Right renal cortex interstitium (tissue), 3 donors: ENCODE measurements at places on chromosomes 7 and 10. TPM values are rescaled to one million over a fixed set of nuclear protein-coding genes. Genes with fewer than 3 reads are reported as not detected.

Gene BMPER
- 14.7 TPM for polyA plus RNA-seq

DNA sequence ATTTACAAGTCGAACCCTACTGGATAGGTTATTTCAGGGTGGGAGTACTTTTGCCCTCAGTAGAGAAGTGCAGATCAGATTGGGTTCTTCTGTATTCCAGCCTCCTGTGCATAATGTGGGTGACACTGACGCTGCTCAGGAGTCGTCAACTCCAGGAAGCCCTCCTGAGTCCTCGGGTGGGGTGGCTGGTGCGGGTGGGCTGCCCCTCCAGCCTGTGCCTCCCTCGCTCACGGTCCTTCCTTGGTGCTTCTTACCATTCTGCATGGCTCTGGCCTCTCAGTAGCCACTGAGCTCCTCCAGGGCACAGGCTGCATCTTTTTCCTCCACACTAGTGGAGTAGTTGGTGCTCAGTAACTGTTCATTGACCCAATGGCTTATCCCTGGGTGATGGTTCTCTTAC is 4.3 kb downstream of the CDH23 start:
- DNase-seq = no peak

DNA sequence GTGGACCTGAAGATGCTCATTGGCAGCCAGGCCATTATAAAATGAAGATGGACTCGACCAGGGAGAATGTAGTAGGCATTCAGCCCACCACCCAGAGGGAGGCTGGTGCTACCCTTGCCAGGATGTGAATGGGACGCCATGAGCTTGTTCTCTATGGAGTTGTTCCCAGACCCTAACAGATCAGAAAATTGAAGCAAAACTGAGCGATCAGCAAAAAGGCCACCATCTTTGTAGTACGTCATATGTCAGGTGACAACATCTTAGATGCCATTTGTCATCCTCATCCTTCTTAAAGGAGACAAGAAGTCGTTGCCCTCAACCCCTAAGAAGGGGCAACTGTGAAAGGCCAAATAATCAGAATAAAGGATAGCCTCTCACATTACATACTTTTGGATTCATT is 61.7 kb downstream of the DOCK1 start:
- DNase-seq = no peak

DNA sequence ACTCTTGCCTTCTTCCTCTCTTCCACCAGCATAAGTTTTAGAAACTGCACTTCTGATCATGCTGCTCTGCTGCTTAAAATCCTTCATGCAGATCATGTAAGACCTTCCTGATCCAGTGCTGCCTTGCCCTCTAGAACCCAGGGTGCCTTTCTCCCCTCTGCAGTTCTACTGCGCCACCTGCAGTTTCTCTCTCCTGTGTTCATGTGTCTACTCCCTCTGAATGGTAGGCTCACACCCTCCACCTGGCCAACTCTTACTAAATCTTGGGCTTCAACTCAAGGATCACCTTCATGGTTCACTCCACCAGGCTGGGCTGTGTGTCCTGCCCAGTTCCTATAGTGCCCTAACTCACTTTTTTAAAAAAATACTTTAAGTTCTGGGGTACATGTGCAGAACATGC is 174.6 kb upstream of the ITGB1 start:
- DNase-seq = no peak

Gene KLF14
- 0.37 TPM for polyA plus RNA-seq

Gene TMEM26
- 6.3 TPM for polyA plus RNA-seq

DNA sequence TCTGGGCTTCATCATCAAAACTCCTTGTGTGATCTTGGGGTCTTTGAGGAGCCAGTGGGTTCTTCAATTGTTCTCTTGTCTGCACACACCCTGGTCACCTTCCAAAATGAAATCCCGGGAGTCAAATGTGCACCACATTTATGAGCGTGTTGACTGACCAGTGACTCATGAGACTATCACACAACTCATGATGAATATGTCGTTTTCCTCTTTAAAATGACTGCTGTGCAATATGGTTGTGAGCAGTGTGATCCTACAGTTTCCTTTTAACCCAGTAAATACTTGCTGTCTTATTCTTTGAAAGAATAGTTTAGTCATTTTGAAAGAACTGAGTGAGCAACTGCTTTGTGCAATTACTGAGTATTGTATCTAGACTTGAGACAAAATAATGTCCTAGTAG is 149.2 kb downstream of the DYNC1I1 start:
- DNase-seq = no peak

DNA sequence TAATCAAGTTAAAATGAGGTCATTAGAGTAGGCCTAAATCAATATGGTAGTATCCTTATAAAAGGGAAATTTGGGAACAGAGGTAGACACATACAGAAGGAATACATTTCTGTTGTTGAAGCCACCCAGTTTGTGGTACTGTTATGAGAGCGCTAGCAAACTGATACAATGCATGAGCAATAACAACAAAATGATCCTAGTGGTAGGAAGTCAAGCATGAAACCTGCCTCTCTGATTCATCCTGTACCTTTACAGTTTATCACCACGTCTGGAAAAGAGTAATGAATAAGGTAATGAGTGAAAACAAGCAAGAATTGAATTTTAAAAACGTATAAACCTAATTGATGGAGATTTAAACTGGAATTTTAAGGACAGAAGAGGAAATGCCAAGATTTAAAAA is 217.2 kb downstream of the PCLO start:
- DNase-seq = no peak

- DNase-seq = no peak
Observed at GRCh38 chr10:104057717-104058116, 28.0 kb downstream of the COL17A1 start.

DNA sequence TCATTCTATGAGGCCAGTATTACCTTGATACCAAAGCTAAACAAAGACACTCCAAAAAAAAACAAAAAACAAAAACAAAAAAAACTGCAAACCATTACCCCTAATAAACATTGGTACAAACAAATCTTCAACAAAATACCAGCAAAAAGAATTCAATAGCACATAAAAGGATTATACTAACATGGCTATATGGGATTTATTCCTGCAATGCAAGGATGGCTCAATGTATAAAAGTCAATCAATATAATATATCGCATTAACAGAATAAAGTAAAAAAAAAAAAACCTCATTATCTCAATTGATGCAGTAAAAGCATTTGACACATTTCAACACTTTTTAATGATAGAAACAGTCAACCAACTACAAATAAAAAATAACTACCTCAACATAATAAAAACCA is 233.3 kb upstream of the NFE2L3 start:
- DNase-seq = no peak

Gene SLC25A40
- polyA plus RNA-seq = 29.9 TPM

- DNase-seq = no peak
Observed at GRCh38 chr7:19705663-19706062, 3.2 kb downstream of the POLR1F start.

GRCh38 chr7:7434329-7434728 is 101.3 kb downstream of the COL28A1 start:
- DNase-seq = no peak

- DNase-seq = no peak
Observed at GRCh38 chr7:96933067-96933645, 72.2 kb upstream of the DLX6 start.

GRCh38 chr7:4655311-4655710 is 26.8 kb upstream of the FOXK1 start:
- DNase-seq = no peak

DNA sequence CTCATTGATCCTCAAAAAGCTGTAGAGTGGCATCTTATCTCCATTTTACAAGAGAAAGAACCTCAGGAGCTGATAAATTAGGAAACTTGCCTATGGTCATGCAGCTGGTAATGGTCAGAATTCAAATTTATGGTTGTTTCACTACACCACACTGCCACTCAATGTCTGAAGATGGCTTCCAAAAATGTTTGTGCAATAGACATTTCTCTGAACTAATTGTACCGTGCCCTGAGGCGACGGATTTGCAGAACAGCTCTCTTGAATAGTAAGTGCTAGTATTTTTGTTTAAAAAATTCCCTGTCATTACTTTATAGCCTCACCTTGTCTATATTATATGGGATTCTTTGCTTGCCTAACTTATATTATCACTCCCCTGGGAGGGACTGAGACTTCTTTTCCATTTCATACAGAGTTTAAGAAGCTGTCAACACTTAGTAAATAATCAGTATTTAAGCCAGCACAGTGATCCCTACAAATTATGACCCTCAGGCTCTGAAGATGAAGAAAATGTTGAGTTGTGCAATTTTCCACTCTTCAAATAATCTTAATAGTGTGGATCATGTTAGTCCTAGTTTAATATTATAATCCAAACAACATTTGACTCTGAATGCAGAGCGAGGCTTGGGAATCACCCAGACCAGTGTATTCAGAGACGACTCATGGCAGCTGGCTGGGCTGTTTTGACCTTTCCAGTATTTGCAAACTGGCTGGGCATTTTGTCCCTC is 346.6 kb downstream of the PTEN start:
- no peak for DNase-seq

- DNase-seq = no peak
Observed at GRCh38 chr7:85172530-85172941, 14.3 kb downstream of the SEMA3D start.

DNA sequence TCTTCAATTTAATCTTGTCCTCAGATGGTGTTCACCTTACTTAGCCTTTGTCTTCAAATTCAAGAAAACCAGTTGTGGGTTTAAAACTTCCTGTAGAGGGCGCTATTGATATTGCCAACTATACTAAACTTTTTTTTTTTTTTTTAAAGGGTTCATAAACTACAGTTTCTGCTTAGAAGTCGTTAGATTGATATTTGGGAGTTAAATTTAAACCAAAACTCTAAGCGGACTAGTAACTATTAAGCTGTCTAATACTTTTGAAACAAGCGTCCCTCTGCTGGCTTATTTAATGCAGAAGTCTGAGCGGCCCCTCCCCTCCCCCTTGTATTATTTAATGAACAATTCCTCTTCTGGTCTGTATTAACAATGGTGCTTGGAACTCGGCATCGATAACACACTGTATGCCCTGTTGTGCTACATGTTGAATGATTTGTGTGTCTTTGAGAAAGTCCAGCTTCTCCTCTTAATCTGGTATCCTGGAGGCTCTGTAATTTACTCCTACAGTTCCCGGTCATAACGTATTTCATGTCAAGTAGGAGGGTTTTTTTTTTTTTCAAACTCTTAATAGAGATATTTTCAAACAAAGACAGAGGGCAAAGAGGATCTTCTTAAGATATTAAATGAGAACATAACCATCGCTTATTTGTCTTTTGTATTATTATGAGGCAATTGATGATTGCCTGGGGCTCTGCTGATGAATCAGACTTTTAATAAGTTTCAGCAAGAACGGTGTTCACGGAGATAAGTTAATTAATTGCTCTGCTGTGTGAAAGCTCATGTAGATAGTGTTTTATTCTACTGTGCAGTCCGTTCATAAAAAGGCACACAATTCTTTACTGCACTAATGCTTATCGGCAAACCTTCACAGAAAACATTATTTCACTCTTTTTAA is 22.6 kb upstream of the CREB5 start:
- DNase-seq = no peak

Gene RASA4B
- polyA plus RNA-seq = 6.6 TPM

DNA sequence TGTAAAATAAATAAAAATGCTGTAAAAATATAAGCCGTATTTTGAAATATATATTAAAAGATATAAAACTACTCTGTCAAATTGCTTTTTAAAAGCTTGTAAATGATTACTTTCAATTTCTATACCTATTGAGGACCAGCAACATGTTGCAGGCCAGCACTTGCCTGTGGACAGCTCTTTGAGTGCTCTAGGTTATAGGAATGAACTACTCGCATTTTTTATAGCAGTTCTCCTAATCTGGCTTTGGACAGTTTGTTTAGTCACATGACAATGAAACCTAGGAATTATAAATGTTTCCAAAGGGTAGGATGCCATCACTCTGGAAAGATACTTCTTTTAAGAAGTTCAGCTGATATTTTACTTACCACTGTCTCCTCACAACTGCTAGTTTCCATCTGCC is 117.7 kb upstream of the PTPRZ1 start:
- DNase-seq = no peak

DNA sequence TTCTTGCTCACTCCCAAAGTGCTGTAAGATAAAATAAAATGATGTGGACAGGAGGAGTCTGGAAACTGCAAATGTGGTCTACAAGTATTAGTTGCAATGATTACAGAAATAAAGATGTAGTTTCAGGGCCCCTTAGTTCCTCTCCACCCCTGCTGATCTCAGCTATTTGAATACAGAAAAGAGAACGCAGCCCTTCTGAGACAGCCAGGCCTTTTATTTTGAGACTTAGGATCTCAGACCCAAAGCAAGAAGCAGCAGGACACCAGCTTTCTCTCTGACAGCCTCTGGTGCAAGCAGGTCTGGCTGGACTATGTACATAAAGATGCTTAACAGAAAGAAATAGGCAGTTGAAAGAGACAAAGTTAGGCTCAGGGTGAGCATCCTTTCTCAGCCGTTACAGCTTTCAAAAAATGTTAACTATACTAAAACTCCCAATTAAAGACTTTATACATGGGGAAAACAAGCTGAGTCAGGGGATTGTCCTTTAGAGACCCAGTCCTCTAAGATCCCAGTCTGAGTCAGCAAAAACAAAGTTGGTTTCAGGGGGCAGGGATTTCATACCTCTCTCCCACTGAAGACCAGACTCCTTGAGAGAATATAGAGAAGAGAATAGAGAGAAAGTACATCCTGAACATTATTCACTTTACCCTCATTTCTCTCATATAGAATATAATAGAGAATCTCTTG is 220.4 kb downstream of the TMEM178B start:
- no peak for DNase-seq

DNA sequence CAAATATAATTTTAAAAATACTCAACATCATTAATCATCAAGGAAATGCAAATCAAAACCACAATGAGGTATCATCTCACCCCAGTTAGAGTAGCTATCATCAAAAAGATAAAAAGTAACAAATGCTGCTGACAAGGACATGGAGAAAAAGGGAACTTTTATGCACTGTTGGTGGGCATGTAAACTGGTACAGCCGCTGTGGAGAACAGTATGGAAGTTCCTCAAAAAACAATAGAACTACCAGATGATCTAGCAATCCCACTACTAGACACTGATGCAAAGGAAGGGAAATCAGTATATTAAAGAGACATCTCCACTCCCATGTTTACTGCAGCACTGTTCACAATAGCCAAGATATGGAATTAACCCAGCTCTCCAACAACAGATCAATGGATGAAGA is 384.5 kb downstream of the PLXDC2 start:
- no peak for DNase-seq

DNA sequence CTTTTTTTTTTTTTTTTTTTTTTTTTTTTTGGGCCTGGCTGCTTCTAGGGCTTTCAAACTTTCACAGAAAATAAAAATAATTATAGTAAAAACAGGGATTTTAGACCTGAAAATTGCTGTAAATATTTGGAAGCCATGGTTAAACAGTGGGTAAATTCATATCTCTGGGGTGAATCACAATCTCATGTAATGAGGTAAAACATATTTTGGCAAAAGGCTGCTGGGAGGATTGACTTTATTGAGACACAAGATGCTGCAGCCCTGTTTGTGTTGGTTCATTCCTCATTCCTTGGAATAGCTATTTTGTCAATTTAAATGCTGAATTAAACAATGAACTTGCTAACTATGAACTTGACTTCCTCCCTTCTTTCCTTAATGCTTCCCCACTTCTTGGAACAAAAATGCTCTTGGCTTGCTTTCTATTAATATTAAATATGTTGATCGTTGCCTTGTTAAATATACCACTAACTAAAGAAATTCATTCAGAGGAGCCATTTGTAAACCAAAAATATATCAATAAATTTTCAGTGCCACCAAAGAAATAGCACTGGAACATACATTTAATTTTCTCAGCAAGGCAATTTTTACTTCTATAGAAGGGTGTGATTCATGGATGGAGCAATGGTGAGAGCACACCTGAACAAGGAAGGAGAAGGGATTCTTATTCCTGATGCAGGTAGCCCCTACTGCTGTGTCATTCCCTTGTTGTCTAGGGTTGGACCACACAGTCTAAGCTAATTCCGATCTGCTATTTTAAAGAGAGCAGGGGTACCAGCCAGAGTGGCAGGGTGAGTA is 24.6 kb downstream of the AGK start:
- DNase-seq = no peak

Gene FOXI2
- 1.5 TPM for polyA plus RNA-seq

Gene PRLHR
- polyA plus RNA-seq = not detected
